ENCODE measurements at places on chromosomes 11 and 22.

GRCh38 chr22:42611051-42611450 is 3.6 kb downstream of the POLDIP3 start:
- no peak for DNase-seq

- DNase-seq = no peak
These were observed 13.6 kb downstream of the PLA2G6 start for GRCh38 chr22:38167988-38168407.

DNA sequence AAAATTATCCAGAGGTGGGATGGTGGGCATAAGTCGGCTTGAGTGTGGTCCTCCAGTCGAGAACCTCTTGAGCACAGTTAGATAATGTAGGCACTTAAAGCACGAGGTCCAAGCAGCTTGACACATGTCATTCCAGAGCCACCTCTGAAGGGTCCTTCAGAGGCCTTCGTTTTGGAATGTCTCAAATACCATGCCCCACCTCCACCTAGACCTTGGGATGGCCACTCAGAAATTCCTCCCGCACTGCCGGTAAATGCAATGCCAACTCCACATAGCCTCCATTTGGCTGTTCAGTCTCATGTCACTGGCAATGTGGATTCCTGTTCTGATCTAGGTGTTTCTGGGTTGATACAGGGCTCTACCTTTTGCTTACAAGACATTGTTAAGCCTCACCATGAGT is 43.9 kb downstream of the BDNF start:
- DNase-seq = no peak

DNA sequence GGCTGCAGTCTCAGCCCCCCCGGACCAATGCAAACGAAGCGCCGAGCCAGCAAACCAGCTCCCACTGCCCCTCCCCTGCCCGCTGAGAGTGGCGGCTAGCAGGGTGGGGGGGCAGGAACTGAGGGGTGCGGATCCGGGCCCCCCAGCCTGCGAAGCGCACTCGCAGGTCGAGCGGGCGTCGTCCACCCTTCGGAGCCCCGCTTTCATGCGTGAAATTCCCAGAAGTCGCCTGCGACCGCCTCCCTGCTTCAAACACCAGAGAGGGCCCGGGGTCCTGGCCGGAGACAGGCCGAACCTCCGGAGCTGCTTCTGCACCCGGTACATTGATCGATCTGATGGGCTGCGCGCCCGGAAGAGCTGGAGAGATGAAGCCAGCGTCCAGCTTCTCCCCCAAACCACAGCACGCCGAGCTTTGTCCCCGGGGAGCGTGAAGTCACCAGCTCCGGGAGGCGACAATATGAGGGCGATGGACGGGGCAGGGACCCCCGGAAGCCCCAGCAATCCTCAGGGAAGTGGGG is 646 bp upstream of the PATZ1 start:
- no peak for DNase-seq

- DNase-seq = no peak
These were observed 20.8 kb downstream of the CHRDL2 start for GRCh38 chr11:74710281-74710938.

GRCh38 chr11:127304634-127305033 is 304.1 kb upstream of the KIRREL3 start:
- DNase-seq = no peak

DNA sequence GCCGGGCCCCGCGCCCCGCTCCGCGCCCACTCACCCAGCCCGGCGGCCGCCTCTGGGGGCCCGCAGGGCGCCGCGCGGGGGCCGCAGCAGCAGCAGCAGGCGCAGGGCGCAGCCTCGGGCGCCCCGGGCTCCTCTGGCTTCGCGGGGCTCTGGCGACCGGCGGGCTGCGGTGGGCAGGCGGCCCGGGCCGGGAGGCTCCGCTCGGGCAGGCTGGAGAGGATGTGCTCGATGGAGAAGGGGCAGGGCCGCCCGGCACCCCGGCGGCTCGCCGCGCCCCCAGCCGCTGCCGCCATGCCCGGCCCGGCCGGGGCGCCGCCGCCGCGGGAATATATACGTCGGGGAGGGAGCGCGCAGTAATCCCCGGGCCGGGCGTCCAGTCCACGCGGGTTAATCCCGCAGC is at the start of gene GSC2:
Gene GSC2, minus strand, starts transcription at position 302 of the 400 bp plus-strand sequence. Its CDS starts 9 bp downstream, at position 293.
- no peak for DNase-seq

DNA sequence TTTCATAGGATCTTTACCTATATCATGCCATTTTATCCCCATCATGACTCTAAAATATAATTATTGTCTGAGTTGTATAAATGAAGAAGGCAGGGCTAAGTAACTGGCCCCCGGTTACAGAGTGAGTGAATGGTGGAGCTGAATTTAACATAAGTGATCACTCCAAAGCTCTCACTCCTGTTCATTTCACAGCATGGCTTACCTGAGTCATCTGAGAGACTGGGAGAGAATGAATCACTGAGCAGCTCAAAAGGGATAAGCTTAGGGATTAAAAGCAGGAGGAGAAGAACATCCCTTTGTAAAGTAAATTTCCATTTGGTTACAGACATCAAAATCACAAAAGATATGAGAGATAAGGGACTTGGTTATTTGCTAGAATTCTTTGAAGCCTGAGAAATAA is 294.0 kb upstream of the CTSC start:
- DNase-seq = no peak

DNA sequence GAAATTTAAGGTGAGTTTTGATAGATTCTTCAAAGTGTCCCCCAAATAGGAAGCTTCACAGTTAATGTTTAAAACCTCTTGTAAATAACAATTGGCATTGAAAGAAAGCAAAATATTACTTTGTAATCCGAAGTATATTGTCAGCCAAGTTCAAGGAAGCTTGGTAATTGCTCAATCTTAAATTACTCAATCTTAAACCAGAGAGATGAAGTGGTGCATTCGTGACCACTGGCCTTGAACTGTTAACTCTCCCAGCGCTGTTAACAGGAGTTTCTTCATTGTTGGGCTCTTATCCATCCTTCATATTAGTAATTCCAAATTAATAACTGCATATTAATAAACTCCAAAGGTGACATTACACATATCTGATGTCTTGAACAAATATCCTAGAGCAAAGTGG is 20.6 kb upstream of the FDX1 start:
- DNase-seq = no peak

- no peak for DNase-seq
These were observed 394 bp downstream of the KIAA1671 start for GRCh38 chr22:24952837-24953383.

DNA sequence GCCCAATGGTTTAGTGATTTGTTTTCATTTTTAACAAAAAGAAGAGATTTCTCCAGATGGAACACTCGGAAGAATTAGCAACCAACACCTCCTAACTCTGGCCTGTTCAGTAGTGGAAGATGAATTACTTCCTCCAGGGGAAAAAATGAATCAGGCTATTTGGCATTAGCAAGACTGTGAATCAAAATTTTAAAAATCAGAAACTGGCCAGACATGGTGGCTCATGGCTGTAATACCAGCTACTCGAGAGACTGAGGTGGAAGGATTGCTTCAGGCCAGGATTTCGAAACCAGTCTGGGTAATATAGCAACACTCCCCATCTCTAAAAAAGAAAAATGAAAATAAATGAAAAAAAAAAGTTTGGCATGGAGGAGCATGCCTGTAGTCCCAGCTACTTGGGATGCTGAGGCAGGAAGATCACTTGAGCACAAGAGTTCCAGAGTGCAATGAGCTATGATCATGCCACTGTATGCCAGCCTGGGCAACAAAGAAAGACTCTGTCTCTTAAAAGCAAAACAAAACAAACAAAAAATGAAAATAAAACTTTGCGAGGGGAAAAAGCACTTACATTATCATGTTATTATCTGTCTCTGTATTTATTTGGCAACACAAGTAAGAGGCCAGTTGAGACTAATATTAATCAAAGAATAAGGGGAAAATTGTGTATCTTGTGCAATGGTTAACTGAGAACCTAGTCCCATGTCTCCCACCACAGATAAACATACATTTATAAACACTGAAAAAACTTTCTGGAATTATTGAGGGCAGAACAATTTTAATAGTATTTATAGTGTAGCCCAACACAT is 796.3 kb upstream of the ANO3 start:
- no peak for DNase-seq

DNA sequence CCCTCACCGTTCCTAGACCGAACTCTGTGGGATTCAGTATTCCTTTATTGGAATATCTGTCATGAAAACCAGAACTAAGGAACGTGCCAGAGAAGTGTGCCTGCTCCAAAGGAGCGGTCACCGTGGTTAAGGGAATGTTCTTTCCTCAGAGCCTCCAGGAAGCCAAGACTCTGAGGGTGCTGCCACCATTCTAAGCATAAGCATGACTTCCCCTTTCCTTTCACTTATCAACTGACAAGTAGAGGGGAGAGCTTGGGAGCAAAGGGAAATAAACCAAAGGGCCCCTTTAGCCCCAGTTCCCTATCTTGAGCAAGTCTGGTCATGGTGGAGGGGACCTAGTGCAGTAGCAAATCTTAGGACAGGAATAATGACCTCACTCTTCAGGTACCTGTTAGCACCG is 26.8 kb downstream of the CTR9 start:
- no peak for DNase-seq

- DNase-seq = no peak
These were observed 2.0 kb downstream of the SYNGR1 start for GRCh38 chr22:39351689-39352214.

GRCh38 chr11:76241243-76242000 is 35.1 kb upstream of the WNT11 start:
- DNase-seq = no peak

- no peak for DNase-seq
These were observed 70.2 kb upstream of the PPARA start for GRCh38 chr22:46079861-46080821.

DNA sequence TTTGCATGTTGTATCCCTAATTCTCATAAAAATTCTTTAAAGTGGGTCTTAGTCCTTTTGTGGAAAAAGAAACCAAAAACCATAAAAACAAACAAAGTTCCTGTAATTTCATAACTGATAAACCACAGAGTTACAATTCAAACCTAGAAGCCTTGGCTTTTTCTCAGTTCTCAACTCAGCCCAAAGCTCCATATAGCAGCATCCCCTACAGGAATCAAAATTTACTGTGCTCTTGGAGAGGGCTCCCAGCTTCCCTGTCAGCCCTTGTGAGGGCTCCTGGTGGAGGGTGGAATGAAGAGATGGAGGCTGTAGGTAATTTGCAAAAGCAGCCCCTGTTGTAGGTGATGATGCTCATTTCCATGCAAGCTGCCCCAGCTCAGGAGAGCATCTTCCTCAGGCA is 506.1 kb upstream of the KIRREL3 start:
- no peak for DNase-seq

- no peak for DNase-seq
These were observed 41.4 kb upstream of the SYN3 start for GRCh38 chr22:33099593-33099992.

GRCh38 chr11:9530020-9530621 is 43.3 kb upstream of the WEE1 start:
- no peak for DNase-seq

- no peak for DNase-seq
These were observed 52.3 kb downstream of the CCDC34 start for GRCh38 chr11:27310707-27311106.

- DNase-seq = no peak
These were observed 12.3 kb upstream of the SIK2 start for GRCh38 chr11:111589886-111590499.

- DNase-seq = no peak
These were observed 1.3 kb downstream of the RAG1 start for GRCh38 chr11:36569095-36569494.

- no peak for DNase-seq
These were observed 21.7 kb downstream of the SPATA19 start for GRCh38 chr11:133823614-133824013.

GRCh38 chr11:124791626-124792341 is 8.4 kb downstream of the MSANTD2 start:
- no peak for DNase-seq

DNA sequence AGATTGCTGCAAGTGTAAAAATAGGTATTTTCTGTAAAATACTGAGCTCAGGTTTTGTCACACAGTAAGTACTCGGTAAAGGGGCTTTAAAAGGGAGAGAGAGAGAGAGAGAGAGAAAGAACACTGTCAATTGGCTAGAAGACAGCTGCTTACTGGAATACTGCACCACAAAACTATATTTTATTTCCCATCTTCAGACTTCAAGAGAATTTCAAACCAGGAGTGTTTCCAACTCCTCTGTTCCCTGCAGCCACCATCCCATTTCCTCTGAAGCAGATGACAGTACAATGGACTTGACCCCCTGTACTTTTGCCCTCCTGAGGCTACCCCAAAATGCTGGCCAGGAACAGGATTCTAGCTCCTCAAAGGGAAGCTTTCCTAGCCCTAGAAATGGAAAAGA is 89.7 kb downstream of the RELT start:
- no peak for DNase-seq

GRCh38 chr11:61586792-61587430 is 6.0 kb upstream of the SYT7 start:
- no peak for DNase-seq

DNA sequence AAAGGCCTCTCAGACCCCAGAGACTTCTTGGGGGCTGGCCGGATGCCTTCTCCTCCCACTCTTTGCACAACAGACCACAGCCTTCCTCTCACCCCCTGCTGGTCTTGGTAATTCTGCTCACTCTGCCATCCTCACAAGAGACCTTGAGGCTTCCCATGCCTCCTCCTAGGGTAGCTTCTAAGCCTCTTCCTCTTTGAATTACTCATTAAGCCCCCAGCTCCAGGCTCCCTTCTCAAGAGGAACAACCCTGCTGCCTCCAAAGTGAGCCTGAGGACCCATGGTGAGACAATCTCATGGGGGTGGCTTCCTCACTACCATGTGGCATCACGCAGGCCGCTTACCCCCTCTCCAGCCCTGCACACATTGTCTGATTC is 184.6 kb upstream of the SYT13 start:
- no peak for DNase-seq

DNA sequence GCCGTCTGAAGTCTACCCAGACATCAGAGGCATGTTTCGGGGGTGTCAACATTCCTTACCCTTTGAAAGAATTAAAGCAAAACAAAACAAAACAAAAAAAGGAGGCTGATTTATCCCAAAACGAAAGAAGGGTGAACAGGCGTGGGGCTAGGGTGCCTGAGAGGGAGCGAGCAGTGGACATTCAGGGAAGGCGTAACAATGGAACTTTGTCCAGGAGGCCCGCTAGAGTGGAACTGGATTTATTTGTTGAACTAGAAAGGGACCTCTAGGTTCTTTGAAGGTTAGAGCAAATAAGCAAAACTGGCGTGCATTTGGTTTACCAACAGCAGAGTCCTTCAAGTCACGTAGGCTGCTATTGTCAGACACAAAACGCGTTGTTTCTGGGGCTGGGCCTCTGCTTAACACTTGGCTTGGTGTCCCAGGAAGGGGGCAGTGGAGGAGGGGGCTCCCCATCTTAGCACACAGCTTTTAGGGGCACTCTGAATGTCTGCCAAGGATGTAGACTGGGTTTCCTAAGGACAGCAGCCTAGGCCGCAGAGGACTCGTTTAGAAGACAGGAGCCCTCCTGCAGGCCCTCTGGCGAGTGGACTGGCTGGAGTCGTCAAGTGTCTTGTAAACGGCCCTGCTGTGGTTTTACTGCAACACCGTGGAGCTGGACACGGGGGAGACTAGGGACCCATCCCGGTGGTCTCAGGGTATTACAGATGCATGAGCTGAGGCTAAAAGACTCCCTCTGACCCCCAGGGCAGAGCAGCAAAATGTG is 203.7 kb upstream of the SORL1-AS1 start:
- DNase-seq = no peak
